ENCODE measurements at places on chromosomes 5 and 9. TPM values are rescaled to one million over a fixed set of nuclear protein-coding genes. Genes with fewer than 3 reads are reported as not detected.

GRCh38 chr5:72179028-72179815 lies 71.9 kb downstream of the MAP1B start:
- no peak for DNase-seq

HTR4 gene
- total RNA-seq: 0.29 TPM

ANKRD55 gene
- not detected for total RNA-seq

DNA sequence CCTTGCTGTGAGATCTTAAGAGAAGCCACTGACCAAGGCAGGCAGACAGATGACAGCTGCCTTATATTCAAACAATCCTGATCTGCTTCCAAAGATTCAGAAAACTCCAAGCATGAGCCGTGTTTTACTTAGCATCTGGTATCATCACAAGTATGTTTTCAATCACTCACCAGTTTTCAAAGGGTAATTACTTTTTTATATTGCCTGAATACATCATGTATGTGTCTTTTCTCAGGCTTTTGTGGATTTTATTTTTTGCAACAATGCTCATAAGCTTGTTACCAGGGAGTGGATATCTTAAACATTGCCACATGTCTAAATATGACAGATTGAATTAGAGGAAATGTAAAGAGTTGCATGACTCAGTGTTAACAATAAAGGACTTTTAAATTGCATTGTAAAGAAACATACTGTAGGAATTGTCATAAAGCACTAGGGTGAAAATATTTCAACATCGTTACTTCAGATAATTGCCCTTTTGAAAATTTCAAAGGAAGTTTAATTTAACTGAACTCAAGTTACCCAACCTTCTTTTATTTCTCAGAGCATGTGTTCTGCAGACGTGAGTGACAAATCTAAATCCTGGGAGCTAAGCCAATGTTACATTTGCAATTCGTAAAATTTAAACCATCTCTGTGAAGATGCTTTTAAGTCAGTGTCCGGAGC lies 326.1 kb downstream of the PLK2 start:
- no peak for DNase-seq

DNA sequence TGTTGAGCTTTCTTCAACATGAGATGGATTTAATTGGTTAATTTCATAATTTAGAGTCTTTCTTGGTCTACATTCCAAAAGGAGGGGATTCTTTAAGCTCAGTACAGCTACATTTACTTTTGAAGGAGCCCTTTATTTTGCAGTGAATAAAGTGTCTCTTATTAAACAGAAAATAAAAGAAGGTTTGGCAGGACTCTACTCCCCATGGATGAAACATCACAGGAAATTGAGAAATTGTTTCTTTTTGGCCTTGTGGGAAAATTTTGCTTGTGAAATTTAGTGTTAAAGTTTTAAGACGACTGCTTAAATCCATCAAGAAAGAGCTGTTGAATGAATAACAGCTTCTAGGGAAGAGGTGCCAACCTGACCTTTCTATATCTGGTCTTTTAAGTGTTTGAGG lies 187.7 kb downstream of the NTRK2 start:
- DNase-seq: no peak

DTWD2 gene
- total RNA-seq: 3.5 TPM

GRCh38 chr5:88355490-88356050 lies 86.9 kb upstream of the TMEM161B start:
- DNase-seq: no peak

DNA sequence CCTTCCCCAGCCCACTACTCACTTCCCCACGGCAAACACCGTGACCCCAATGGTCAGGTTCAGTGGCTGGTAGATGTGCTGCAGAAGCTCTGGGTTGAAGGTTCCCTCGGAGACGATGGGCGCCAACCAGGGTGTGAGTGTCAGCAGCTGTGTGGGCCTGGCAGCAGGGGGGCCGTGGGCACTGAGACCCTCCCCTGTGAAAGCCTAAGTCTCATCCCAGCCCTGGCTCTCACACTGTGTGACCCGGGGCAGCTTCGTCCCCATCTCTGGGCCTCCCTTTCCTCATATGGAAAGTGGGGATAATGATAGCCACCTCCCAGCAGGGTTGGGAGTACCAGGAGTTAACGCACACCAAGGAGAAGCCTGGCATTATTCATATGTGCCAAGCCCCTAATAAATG lies 8.6 kb downstream of the GBGT1 start:
- DNase-seq: no peak

DNA sequence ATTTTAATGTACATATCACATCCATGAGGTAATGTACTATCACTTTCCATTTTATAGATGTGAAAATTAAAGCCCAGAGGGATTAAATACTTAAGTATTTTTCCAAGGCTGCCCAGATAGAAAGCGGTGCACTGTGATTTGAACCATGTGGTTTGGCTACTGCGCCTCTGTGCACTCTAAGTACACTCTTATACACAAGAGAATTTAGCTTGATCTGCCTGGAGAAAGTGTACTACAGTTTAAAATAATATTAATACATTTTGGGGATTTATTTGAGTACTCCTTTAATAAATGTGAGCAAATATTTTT lies 360.4 kb upstream of the ACTBL2 start:
- DNase-seq: no peak

GKAP1 gene
- 8.4 TPM for total RNA-seq

GRCh38 chr9:104836235-104836634 lies 72.3 kb downstream of the NIPSNAP3B start:
- DNase-seq: no peak

DNA sequence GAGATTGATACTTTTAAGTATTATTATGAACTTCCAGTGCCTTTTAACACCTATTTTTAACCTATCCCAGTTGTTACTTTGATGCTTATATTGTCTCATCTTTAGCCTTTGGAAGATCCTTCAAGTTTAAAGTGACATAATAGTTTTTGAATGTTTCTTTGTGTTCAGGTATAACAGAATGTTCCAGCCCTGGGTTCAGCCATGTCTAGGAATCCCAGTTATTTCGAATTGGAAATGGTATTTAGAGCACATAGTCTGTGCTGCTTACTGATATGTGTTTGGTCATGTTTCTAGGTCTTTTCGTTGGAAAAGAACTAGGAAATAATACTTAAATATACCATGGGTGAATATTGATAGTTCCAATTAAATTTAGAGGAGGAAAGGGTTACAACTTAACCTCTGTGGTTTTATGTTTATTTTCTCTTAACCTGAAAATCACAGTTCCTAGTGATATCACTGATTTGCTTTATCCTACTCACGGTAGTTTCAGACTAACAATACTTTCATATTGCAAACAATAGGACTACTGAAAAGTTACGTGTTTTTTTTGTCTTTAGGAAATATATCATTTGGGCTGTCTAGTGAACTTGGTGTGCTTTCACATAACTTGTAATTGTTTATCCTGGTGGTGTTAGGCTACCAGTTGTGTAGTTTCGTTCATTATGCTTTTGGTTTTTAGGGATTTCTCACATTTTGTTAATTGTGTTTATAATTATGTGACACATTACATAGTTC lies 37.8 kb downstream of the UHRF2 start:
- DNase-seq: no peak

DNA sequence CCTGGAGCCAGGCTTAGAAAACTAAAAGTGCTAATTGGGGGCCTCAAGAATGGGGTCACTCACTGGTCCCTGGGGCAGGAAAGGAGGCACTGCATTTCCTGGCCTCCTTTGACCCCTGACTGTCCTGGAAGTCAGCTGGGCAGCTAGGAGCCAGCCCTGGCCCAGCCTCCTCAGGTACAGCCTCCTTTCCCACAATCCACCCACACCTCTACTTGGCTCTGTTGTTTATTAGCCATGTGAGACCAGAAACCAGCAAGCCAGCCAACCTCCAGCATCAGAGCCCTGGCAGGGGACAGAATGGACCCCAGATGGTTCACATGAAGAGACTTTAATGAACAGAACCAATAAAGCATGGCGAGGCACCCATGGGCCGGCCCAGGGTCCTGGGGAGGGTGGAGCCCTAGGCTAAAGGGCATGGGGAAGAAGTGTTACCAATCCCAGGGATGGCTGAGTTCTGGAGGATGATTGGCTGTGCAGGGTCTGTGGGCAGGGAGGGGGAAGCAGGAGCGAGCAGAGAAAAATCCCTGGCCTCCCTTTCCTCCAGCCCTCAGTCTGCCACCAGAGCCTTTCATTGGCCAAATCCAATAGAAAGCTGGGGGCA lies 55.3 kb upstream of the ANGPTL2 start:
- DNase-seq: peak; percentile 58

SLC34A3 gene
- total RNA-seq: 0.81 TPM

PHF24 gene
- 0.88 TPM for total RNA-seq

PCDHA10 gene
- 20.3 TPM for total RNA-seq

DNA sequence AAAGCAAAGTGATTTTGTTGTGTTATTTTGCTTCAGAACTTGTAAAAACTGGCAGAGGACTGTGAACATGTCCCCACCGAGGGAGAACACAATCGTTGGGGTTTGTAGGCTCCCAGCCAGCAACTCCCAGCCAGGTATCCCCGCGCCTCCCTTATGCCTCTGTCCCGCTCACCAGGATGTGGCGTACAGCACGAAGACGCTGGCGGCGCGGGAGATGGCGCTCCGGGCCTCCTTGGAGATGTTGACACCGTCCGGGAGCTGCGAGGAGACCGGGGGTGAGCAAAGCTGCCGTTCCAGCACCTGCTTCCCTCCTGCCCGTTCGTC lies 630 bp downstream of the POLE3 start:
- peak; percentile 76 for DNase-seq

DNA sequence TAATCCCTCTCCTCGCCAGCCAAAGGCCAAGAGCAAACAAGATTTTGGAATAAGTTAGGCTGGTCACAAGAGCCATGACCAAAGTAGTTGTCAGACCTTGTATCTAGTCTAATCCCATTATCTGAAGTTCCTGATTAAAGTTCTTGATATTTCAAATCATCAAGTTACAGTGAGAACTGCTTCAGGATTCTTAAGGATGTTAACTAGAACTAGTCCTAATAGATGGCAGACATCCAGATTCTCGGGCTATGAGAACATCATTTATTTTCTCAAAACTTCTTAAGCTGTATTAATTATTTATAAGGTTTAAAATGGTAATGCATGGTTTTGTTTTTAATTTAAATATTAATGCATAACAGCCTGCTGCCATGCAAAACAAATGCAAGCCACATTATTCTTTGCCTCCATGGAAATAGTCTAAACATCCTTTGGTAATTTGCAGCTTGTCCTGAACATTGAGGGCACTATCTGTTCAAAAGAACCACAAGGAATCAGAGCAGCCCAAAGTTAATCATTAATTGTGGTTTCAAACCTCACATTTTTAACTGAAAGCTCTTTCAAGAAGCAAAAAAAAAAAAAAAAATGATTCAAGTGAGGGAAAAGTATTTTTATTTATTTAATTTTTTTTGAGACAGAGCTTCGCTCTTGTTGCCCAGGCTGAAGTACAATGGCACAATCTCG lies 95.1 kb downstream of the TTC39B start:
- no peak for DNase-seq

DNA sequence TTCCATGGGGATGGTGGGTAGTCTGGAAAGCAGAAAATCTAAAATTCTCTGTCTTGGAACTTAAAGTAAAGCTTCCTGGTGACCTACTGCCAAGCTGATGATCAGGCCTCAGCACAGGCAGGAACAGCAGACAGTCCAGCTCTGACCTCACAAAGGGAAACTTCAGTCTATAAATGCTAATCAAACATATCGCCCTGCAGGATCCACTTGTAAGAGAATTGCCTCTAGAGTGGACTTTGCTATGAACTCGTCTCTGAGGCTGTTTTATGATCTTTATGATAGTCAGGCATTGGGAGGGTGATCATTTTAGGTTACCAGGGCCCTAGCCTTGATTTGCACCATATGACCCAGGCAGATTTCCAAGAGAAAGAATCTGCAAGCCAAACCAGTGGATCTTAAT lies 67.6 kb upstream of the SELENOP start:
- no peak for DNase-seq

DNA sequence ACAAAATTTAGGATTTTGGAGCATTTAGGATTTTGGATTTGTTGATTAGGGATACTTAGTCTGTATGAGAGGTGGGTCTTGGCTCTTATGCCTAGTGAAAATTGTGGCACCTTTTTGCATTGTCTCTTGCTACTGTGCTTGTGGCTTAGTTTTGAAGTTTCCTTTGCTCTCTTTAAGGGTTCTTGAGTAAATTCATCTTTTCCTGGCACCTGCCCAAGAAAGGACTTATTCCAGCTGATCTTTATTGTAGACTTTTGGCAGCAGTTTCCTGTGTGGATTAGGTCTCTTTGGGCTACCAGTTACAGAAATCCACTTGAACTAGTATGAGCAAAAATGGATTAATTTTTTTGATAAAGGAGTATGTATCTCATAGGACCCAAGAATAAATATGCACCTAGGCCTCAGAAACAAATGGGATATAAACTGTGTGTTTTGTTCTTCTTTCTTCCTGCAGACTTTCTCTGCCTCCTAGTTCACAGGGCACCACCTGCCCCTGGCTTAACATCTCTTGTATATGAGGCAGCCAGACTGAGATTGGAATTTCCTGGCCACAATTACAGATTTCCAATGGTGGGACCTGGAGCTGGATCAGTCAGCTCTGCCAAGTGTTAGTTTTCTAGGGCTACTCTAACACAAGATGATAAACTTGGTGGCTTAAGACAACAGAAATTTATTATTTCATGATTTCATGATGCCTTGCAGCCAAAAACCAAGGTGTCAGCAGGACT lies 44.6 kb downstream of the FOCAD start:
- no peak for DNase-seq

- no peak for DNase-seq
Observed at GRCh38 chr9:97276310-97276852, 31.1 kb upstream of the CCDC180 start.

DNA sequence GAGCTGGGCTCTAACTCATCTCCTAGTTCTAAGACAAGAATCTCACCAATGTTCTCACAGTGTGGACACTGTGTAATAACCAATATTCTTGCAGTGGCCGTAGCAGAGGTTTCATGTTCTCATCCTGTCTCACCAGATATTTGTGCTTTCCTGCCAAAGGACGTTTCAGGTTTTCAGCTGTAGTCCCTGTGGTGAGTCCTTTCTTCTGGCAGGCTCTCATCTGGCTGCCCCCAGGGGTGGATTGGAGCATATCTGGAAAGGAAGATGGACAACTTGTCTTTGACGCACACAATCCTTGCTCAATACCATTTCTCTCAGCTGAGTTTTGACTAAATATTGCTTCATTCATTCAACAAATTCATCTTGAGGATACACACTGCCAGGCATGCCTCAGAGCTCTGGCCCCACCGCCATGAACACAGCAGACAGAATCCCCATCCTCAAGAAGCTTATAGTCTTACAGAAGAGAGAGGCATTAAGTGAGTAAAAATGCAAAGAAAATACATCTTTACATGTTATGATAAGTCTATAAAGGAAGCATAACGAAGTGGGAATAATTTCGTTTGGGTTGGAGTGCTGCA lies 33.8 kb upstream of the NEURL1B start:
- no peak for DNase-seq

SEMA5A gene
- 92.9 TPM for total RNA-seq

DNA sequence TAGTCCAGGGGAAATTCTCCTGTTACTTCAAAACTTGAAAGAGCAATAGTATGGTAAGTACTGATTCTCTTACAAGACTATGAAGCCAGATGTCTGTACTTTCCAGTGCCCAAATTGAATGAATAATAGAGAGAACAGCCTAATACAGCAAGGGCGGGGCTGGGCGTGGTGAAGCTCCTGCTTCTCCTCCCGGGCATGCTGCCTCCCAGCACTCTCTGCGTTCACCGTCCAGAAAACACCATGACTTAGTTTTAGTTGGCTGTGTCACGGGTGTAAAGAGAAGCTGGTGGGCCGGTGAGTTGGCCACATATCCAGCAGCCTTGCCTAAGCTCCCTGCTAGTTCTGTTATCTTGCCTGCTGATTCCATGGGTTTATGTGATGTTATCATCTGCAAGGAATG lies 40.7 kb upstream of the ADAMTS2 start:
- DNase-seq: peak; percentile 36

GRCh38 chr5:41754857-41755256 lies 115.4 kb downstream of the OXCT1 start:
- DNase-seq: no peak
